ENCODE measurements at places on chromosomes 2 and 18. TPM values are rescaled to one million over a fixed set of nuclear protein-coding genes. Genes with fewer than 3 reads are reported as not detected.

GKN1 gene
- not detected for total RNA-seq

ZRANB3 gene
- total RNA-seq: 6.3 TPM

RNF181 gene
- total RNA-seq: 101 TPM

FAM228B gene
- 20.5 TPM for total RNA-seq

COL4A4 gene
- 14.1 TPM for total RNA-seq

KCNE4 gene
- total RNA-seq: 2.4 TPM

TNFAIP6 gene
- 7.3 TPM for total RNA-seq

FTCDNL1 gene
- total RNA-seq: 3.3 TPM

DUSP19 gene
- 5.9 TPM for total RNA-seq

NTSR2 gene
- total RNA-seq: not detected

RETSAT gene
- total RNA-seq: 67.6 TPM

CDH19 gene
- total RNA-seq: 0.79 TPM
